ENCODE measurements at places on chromosomes 2 and 18.
A peak's percentile ranks its signal among the peaks of the same experiment; 100 is the strongest.

- DNase-seq = no peak
Observed at GRCh38 chr2:120482334-120482733, 136.4 kb downstream of the INHBB start.

DNA sequence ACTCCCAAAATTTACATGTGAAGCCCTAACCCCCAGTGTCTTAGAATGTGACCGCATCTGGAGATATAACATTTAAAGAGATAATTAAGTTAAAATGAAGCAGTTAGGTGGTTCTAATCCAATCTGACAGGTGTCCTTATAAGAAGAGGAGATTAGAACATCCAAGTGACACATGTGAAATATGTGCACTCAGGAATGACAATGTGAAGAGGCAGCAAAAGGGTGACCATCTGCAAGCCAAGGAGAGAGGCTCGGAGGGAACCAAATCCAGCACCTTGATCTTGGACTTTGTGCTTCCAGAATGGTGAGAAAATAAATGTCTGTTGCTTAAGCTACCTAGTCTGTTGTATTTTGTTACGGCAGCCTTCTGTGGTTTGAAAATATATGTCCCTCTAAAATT lies 165.4 kb downstream of the FIGN start:
- DNase-seq = no peak

- DNase-seq = no peak
Observed at GRCh38 chr2:204900487-204900886, 355.2 kb downstream of the PARD3B start.

DNA sequence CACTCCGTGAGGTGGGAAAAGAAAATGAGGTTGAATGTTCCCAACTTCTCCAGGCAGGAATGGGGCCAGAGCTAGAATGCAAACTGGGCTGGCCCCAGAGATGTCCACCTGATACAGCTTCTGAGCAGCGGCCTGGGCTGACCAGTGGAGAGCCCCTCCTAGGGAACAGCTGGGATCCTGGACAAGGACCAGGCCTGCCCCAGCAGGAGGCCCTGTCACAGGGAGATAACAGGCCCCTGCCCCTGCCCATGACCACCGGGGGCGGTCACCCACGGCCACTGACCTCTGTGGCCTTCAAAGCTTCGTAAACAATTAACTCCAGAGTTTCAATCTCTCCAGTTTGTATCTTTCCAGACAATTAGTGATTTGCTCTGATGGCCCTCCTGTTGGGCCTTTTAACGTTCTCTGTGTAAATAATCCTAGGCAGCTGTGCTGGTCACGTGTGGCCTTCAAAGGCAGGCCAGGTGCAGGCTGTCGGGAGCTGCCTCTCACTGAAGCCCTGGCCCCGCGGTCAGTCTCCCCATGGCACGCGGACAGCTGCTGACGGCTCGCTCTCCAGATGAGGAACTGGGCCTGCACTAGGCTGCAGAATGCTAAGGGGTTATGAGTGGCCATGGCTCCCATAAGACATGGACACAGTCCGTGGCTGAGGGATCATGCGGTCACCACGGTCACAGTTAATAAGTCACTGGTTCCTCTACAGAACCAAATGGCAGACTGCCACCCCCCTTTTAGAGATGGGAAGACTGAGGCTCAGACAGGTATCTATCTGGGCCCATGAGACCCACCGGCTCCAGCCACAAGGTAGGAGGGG lies 9.2 kb downstream of the HS6ST1 start:
- DNase-seq = peak; percentile 81

GRCh38 chr2:147910990-147911473 lies 66.2 kb downstream of the ACVR2A start:
- DNase-seq = peak; percentile 21

DNA sequence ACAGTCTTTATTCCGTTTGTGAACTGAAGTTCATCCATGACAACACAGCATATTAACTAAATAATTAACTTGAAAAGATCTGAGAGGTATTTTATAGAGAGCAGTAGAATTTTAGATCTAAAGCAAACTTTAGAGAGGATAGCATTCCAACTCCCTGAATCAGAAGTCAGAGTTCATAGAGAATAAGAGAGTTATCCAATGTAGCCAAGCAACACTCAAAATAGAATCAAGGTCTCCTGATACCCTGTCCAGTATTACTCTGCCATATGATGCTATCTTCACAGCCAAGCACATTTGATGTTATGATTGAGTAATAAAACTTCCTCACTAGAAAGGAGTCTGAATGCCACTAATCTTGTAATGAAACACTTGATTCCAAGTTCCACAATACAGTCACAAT lies 55.5 kb downstream of the RIT2 start:
- no peak for DNase-seq

DNA sequence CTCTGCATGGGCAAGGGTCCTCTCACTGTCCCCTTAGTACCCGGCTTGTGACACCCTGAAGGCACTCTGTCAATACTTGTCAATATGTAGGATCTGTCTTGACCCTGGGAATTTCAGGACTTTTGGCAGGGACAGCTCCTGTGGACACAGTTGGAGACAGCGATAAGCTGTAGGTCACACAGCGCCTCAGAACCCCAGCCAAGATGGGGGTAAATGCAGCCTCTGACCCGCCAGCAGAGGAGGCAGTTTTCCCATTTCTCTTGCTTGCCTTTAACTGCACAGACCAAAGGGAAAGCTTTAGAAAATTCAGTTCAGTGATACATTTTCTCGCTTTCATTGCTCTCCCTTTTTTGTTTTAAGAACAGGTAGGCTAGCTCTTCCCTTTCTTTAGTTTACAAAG lies 54.8 kb upstream of the KLHL29 start:
- no peak for DNase-seq

- DNase-seq = no peak
Observed at GRCh38 chr2:172562298-172562697, 6.4 kb downstream of the PDK1 start.

DNA sequence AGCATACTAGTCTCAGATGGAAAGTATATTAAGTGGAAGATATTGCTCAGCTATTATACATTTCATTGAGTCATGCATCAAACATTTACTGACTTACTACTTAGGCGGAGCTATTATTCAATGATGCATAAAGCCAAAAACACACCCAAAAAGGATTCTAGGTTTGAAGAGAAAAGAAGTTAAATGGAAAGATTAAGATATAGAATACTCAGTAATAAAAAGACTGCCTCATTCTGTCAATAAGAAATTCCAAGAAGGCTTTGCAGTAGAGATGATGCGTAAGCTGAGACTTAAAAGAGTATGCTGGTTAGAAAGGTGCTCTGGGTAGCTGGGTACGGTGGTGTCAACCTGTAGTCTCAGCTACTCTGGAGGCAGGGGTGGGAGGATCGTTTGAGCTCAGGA lies 27.6 kb downstream of the STK17B start:
- DNase-seq = no peak
